ENCODE measurements at places on chromosomes 16 and 17.

GRCh38 chr17:82458885-82459424, 414 bp downstream of the NARF start:
- peak; percentile 34 for DNase-seq

DNA sequence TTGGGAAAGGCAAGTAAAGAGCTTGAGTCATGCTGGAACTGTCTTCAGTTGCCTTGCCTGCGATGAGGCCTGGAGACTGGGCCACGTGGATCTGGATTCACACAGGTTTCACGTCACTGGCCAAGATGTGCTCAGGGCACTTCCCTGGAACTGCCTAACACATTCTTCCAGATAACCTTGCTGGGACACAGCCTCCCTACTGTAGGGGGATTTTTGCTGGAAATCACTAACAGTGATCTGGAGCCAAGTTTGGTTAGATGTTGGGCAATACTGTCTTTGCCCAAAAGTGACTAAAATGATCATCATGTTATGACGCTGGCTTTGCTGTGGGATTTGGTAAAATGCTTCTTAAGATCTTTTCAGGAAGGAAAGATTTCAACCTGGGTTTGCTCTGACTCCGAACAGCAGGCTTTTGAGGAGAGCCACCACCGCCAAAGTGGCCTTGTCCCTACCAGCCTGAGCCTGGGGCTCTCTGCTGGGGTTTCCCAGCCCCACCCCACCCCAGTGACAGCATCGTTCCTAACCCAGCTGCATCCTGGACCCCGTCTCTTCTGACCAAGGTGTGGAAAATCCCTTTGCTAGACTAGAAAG, 14.7 kb downstream of the C1QTNF1 start:
- peak; percentile 95 for DNase-seq

- peak; percentile 32 for DNase-seq
These were observed 122.3 kb downstream of the CDK5R1 start for GRCh38 chr17:32609085-32609484.

- DNase-seq: no peak
These were observed 45.0 kb upstream of the GCSH start for GRCh38 chr16:81140930-81141780.

DNA sequence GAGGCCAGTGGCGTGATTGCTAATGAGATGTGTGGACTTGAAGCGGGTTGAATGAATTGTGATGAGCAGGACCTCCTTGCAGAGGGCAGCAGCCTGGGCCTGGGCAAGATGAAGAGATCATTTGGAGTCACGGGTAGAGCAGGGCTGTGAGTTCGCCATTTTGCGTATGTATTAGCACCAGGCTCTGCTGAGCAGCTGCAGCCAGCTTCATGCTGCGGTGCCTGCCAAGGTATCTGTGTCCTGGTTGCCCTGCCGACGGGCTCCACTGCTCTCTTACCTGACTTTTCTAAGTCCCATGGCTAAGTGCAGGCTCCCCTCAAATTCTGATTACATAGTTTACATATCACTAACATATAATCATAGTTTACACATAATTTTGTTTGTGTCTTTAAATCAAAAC, 295.7 kb downstream of the SNX29 start:
- DNase-seq: no peak

GRCh38 chr17:33929181-33929724, 325.8 kb upstream of the CCL2 start:
- no peak for DNase-seq

GRCh38 chr17:47733674-47734410, 806 bp downstream of the TBX21 start:
- DNase-seq: no peak

DNA sequence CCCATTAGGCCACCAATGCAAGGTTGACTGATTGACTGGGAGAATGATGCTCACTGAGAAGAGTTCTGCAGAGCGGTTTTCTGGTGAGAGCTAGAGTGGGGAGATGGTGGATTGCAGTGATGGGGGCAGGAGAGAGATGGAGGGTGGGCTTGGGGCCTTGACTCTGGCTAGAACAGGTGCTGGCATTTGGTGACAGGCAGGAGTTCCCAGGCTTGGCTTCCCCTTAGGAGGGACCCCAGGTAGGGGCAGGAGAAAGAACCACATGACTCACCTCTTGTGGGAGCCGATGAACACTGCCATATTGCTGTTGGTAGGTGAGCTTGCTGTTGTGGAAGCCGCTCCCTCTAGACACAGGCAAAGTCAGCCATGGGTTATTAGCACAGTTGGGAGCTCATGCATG, 8.0 kb downstream of the CD300LB start:
- DNase-seq: no peak

DNA sequence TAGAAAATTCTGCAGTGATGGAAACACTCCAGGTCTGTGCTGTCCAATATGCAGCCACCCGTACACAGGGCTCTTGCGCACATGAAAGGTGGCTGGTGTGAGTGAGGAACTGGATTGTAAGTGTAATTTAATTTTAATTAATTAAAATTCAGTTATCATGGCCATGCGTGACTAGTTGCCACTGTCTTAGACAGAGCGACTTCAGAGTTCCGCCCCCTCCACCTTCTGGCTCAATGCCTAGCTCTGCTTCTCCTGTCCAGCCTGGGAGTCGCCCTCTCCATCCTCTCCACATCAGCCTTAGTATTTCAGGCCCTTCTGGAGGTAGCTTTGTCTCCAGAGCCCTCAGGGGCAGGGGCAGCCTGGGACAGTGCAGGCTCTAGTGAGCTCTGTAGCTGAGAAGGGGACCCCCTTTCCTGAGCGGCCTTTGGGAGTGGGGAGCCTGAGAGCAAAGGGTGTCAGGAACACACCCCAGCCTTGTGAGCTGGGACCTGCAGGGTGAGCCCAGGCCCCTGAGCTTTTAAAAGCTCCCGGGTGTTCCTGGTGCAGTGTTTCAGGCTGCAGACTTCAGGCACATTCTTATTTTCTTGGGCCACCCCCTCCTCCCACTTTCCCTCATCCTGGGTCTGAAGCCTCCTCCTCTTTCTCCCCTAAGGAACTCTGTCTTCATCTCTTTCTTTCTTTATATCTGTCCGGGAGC, 99.4 kb downstream of the IRF8 start:
- no peak for DNase-seq

GRCh38 chr17:9334536-9335446, 240.8 kb downstream of the STX8 start:
- no peak for DNase-seq

- no peak for DNase-seq
These were observed 97.5 kb upstream of the ASIC2 start for GRCh38 chr17:33390479-33391176.

DNA sequence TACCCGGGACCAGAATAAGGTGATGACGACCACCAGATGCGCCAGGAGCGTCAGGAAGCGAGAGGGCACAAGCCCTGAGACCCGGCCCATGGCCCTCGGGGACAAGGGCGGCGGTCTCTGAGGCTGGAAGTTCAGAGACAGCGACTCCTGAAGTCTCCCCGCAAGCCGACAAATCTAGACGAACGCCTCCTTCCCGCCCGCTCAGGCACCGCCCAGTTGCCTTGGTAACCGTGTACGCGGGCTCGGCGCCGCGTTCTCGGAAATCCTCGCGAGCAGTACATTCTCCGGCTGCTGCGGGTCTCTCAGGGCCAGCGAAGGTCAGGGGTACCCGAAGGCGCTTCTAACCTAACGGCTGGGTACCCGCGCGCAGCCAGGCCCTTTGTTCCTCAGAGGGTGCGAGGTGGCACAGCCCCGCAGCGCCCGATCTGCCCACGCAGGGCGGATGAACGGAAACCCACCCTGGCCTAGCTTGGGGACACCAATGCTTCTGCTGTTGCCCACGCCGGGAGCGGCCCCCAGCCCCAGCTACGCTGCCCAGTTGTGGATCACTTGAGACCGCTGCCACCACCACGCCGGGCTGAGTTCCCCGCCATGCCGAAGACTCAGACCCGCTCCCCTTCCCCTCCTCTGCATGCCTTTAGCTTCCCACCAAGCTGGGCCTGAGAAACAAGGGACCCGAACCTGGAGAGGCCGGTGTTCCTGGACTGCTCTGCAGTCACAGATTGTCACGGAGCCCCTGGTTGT, at the start of gene TMEM107:
TSS of gene TMEM107 (minus strand) at position 184 of the 744 bp plus-strand sequence. CDS start at position 90, 94 bp downstream.
- DNase-seq: peak; percentile 80

GRCh38 chr16:30907064-30907463, 10.7 kb downstream of the CTF1 start:
- no peak for DNase-seq

GRCh38 chr16:88007321-88007731, 56.1 kb downstream of the BANP start:
- DNase-seq: no peak

- DNase-seq: no peak
These were observed 9.1 kb downstream of the ATP2A3 start for GRCh38 chr17:3954976-3955672.

DNA sequence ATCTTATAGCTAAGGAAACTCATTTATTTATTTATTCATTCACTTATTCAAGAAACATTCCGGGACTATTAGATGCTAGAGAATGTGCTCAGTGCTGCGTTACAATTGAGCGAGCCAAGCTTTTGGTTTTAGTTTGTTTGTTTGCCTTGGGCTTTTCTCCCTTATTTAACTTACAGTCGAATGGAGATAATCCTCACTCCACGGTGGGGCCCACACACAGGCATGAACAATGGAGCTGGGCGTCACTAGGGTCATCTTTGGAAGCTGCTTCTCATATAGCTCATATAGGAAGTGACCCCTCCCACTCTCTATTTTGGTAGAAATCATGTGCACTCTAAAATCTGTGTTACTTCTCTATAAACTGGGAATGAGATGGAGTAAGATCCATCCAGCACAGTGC, 210.0 kb downstream of the TMEM114 start:
- DNase-seq: no peak

- DNase-seq: no peak
These were observed 66.4 kb downstream of the OR1D5 start for GRCh38 chr17:2996810-2997670.

- DNase-seq: no peak
These were observed 18.1 kb downstream of the IRF8 start for GRCh38 chr16:85917012-85917411.

DNA sequence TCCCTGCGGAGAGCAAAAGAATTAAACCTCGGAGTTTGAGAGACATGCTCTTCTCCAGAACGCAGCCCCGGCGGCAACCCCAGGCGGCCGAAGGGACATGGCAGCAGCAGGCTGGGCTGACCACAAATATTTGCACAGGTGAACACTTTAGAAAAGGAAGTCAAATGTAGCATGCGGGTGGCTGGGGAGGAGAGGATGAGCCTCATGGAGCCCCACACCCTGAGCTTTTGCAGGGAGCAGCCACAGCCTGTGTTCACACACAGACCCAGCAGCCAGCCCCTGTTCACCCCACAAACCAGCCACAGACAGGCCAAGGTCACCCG, 17.8 kb downstream of the HS3ST6 start:
- DNase-seq: no peak

DNA sequence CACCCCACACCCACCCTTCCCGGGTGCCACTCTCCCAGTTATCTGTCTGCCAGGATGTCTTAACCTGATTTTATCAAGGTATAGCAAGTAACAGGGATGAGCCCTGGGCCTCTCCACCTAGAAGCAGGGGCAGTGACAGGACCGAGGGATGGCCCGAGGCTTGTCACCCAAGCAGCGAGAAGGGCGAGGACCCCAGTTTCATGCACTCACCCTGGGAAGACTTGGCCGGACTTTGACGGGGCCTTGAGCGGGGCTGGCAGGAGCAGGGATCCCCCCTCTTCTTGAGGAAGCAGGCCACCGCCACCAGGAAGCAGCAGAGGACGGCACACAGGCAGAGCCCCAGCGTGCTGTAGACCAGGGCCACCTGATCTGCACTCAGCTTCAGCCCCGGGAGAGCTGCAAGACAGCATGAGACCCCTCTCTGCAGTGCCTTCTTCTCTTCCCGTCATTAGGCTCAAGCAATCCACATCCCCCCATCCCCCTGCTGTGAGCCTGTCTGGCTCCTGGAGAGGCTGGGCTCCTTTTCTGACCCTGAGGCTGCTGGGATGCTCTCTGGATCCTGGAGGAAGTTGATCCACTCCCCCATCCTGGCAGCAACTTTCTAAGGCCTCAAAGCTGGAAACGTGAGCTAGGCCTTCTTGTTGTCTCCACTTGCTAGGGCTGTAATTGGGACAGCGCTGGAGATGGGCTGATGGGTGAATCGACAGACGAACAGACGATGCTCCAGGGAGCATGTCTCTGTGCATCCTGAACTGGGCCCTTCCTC, 31.6 kb downstream of the TNFRSF13B start:
- no peak for DNase-seq

- peak; percentile 23 for DNase-seq
These were observed 499.9 kb upstream of the ZFHX3 start for GRCh38 chr16:73547552-73548403.

- DNase-seq: no peak
These were observed 66.4 kb upstream of the MPHOSPH6 start for GRCh38 chr16:82236415-82236814.

- no peak for DNase-seq
These were observed 19.9 kb downstream of the MAF start for GRCh38 chr16:79580453-79581191.

DNA sequence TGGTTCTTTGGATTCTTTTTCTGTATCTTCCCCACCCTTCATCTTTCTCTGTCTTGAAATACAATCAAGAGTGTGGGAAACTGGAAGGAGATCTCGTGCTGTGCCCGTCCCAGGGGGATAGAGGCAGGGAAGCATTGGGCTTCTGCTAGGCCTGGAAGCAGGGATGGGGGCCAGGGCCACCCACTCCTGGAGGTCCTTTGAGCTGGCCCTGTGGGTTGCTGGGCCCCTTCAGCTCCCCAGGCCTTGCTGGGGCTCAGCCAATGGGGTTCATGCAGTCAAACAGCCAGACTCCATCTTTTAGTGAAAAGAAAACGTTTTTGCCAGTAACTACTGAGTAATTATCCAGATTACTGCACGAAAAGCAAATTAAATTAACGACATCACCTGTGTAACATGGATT, 67.8 kb downstream of the CCDC182 start:
- DNase-seq: no peak

DNA sequence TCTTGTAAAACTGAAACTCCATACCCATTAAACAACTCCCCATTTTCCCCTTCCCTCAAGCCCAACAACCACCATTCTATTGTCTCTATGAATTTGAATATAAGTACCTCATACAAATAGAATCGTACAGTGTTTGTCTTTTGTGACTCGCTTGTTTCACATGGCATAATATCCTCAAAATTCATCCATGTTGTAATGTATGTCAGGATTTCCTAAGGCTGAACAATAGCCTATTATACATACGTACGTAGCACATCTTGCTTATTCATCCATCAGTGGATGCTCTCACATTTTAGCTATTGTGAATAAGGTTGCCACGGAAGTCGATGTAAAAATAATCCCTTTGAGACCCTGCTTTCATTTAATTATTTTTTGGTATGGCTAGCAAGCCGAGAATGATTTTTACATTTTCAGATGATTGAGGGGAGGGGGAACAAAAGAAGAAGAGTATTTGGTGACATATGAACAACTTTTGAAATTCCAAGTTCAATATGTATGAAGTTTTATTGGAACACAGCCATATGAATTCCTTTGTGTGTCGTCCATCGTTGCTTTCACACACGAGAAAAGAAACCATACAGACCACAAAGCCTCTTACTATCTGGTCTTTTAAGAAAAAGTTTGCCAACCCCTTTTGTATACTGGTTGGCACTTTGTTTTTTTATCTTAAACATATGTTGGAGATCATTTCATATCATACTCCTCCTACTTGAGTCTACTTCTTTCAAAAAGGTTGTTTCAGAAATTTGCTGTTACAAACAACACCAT, 371.2 kb downstream of the NPIPA8 start:
- DNase-seq: no peak

GRCh38 chr16:54927125-54928015, 3.3 kb upstream of the IRX5 start:
- no peak for DNase-seq
